MCF 10A (cell line): ENCODE measurements at places on chromosomes 7 and 10. TPM values are rescaled to one million over a fixed set of nuclear protein-coding genes. Genes with fewer than 3 reads are reported as not detected.

The INTS15 gene
- total RNA-seq = 25.4 and 26.5 TPM in 2 replicates

The MICALL2 gene
- 12.3 and 15.8 TPM in 2 replicates for total RNA-seq

The NXPH1 gene
- total RNA-seq = not detected in 2 replicates

The SPOCK2 gene
- total RNA-seq = 1.2 and 1.3 TPM in 2 replicates

The FGF8 gene
- not detected in 2 replicates for total RNA-seq

The TIMM23B gene
- 31.3 and 34.4 TPM in 2 replicates for total RNA-seq

GRCh38 chr10:47364911-47365310 lies 16.7 kb downstream of the RBP3 start:
- DNase-seq = no peak

- no peak for DNase-seq
Measured at GRCh38 chr10:117462816-117463544, 79.6 kb upstream of the EMX2 start.

DNA sequence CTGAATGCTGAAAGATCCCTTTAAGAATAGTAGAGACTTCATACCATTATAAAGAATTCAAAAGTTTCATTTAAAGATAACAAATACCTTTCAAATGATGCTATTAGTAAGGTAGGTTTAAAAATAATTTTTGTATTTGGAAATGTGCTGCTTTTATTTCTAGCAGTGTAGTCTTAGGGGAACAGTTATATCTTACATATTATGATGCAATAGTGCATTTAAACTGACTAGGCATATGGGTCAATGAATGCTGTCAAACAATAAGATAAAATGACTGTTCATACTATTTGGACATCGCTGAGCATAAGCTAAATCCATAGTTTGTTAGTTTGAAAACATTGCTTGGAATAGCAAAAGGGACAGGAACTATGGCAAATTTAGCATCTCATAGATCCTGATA lies 354.8 kb upstream of the SEMA3A start:
- no peak for DNase-seq

DNA sequence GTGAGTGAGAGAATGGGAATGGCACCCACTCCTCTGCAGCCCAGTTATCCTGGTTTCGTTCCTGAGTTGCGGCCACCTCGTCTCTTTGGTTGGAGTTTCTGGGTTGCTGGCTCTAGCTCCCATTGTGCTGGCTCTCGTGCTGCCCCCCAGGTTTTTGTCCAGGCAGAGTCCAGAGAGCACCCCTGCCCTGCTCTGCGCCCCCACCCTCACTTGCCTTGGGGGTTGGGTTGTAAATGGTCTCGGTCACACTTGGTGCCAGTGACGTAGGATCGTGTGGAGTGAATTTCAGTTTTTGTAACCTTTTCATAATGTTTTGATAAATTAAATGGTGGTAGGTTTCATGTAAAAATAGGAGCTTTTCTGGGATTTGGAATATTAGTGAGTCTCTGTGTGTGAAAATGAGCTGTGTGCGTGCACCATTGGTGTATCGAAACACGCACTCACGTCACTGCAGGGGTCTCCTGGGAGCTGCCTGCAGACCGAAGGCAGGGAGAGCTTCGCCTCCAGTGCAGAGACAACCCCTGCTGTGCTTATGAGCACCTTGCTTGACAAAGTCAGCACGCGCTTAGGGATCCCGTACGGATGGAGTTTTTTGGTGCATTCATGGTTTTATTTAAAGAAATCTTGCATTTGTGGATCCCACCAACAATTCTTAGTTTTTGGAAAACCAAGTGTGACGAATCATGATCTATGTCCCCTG lies 32.9 kb downstream of the PFKP start:
- no peak for DNase-seq

DNA sequence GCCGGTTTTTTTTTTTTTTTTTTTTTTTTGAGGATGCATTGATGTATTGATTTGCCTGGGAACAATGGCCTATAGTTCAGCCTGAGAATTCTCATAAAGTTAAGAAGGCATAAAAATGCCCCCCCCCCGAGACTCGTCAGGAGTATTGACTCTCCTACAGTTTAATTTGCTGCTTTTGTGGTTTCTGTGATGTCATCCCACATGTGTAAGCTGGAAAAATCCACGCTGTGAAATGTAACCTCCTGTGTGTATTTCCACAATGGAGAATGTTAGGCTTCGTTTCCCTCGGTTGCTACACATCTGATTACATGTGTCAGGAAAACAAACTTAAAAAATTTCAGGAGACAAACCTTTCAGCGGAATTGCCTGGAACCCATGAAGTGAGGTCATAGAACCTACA lies 117.9 kb downstream of the FANK1 start:
- no peak for DNase-seq

- DNase-seq = no peak
Measured at GRCh38 chr10:133022776-133023100, 65.0 kb upstream of the ADGRA1 start.

DNA sequence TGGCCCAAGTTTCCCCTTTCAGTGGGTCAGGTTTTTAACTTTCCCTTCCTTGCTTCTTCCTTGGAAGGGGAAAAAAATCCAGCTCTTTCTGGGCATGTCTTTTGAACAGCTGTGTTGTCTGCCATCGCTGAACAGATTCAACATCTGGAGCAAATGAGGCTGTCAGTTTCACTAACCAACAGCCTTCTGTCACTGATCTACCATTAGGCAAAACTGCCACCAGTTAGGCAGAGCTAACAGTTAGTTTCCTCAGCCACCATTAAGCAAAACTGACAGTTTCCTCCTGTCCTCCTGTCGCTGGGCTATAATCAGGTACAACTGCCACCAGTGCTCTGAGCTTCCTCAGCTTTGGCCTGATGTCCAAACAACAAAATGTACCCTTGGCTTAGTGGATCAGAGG lies 81.9 kb downstream of the NPTX2 start:
- DNase-seq = no peak

- DNase-seq = peak; percentile 45
Measured at GRCh38 chr7:89837515-89837914, 316.8 kb upstream of the STEAP1 start.

GRCh38 chr10:113609704-113610108 lies 54.1 kb downstream of the NRAP start:
- DNase-seq = no peak

DNA sequence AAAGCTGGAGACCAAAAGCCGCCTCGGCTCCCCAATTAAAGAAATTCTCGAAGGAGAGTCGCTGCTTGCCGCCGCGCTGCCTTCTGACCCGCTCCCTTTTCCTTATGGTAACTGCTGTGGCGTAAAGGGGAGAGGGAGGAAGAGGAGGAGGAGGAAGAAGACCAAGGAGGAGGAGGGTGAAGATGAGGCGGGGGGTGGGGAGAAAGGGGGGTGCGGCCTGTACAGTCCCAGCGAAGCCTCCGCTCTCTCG lies 388 bp downstream of the CNOT4 start:
- DNase-seq = no peak

DNA sequence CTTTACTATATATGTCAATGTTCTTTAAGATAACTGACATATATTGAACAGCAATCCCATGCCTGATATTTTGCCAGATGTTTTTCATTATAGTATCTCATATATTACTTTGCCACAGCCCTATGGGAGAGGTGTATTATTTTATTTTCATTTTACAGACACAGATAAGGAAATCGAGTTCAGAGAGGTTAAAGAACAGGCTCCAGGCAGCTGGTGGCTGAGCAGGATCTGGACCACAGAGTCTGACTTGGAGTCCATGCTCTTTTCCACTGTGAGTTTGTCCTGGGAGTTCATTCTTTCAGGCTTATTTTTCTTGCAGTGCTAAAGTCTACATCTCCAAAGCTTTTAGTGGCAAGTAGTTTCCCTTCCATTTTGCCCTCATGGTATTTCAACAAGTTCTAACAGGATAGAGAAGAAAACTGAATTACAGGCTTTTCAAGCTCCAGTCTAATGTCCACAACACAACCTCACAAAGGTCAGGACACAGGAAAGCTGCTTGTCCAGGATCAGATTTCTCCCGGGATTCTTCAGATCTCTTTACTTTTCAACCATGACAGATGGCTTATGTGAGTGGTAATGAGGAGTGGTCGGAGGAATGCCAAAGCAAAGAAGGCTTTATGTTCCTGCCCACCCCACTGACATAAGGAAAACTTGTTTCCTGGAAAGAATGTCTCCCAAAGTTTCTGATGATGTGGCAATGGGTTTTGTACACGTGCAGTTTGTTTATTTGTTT lies 13.1 kb upstream of the SLC35B4 start:
- DNase-seq = no peak

- DNase-seq = no peak
Measured at GRCh38 chr10:68934994-68935393, 21.0 kb upstream of the DDX21 start.

DNA sequence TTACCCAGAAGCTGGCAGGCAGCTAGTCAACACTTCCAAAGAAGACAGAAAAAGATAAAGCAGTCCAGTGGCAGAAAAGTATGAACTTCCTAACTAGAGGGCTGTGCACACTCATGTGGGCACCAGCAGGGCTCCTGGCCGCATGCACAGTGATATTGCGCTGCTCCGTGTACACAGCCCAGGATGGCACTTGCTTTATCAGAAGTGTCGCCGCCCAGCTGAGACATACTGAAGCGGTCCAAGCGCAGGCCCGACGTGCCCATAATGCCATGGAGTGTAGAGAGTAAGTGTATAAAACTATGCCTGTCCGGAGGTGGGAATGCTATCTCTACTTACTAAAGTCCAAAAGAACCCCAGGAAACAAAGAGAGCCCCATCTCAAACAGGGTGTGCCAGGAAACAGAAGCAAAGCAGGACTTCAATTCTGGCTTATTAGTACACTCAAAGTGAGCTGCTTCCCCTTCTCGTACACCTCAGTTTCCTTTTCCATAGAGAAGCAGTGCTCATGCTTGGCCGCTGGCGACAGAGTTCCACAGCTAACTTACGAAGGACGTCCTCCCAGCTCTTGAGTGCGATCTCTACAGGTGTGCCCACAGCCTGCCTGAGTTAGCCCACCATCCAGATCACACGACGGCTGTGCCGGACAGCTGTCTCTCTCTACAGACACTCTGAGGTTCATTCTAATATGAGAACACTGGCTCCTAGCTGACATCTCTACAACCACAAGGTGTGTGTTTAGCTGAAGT lies 234.3 kb downstream of the COBL start:
- DNase-seq = no peak

GRCh38 chr7:46233585-46234329 lies 312.7 kb upstream of the IGFBP3 start:
- no peak for DNase-seq
